ENCODE measurements at places on chromosomes 2 and 18. TPM values are rescaled to one million over a fixed set of nuclear protein-coding genes. Genes with fewer than 3 reads are reported as not detected.

GRCh38 chr18:45539491-45539891 is 75.8 kb upstream of the SLC14A2 start:
- no peaks in the 10 kb centered on the region for H3K36me3 ChIP-seq
- H3K4me1 ChIP-seq: peaks cover 8% of the 10 kb centered on the region
- DNase-seq: no peak
- H3K27me3 ChIP-seq: no peaks in the 10 kb centered on the region

Gene ALK
- total RNA-seq: not detected

DNA sequence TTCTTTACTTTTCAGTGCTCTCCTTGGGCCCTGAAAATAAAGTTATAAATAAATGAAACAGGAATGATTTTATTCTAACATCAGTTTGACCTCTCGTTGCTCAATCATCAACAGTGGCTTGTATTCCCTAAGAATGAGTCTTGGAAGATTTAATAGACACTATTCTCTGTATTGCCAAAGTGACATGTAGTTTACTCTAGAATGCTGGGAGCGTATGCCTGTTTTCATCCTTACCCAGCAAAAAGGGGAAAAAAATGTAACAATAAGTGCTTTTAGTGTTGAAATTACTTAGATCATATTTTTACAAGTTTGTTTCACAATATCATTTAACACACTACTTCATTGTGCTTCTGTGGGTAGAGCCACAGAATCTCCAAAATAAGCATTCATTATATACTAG is 240.6 kb upstream of the CWC22 start:
- H3K4me1 ChIP-seq: no peaks in the 10 kb centered on the region
- peaks cover 3% of the 10 kb centered on the region for H3K27me3 ChIP-seq
- no peak overlapping the region for H3K4me3 ChIP-seq
- no peak overlapping the region for H3K27ac ChIP-seq
- no peak for DNase-seq

GRCh38 chr2:170744248-170745002 is 25.8 kb upstream of the ERICH2 start:
- H3K27ac ChIP-seq: no peak overlapping the region
- peaks cover 2% of the 10 kb centered on the region for H3K4me1 ChIP-seq
- no peaks in the 10 kb centered on the region for H3K27me3 ChIP-seq
- no peaks in the 10 kb centered on the region for H3K36me3 ChIP-seq
- no peak for DNase-seq

GRCh38 chr2:179749210-179749609 is 112.2 kb downstream of the ZNF385B start:
- H3K4me3 ChIP-seq: no peak overlapping the region
- no peaks in the 10 kb centered on the region for H3K4me1 ChIP-seq
- no peaks in the 10 kb centered on the region for H3K27me3 ChIP-seq
- no peak for DNase-seq

Gene PSD4
- total RNA-seq: 30.7 TPM

Gene RTP5
- not detected for total RNA-seq

Gene C2orf78
- not detected for total RNA-seq

- H3K36me3 ChIP-seq: no peaks in the 10 kb centered on the region
- H3K27ac ChIP-seq: no peak overlapping the region
- H3K4me1 ChIP-seq: no peaks in the 10 kb centered on the region
- no peak for DNase-seq
Measured at GRCh38 chr2:75833386-75833785, 122.7 kb upstream of the GCFC2 start.

GRCh38 chr2:168993538-168993937 is 37.6 kb downstream of the ABCB11 start:
- H3K4me1 ChIP-seq: peaks cover 14% of the 10 kb centered on the region
- no peak overlapping the region for H3K4me3 ChIP-seq
- no peak for DNase-seq
- no peaks in the 10 kb centered on the region for H3K27me3 ChIP-seq
- no peaks in the 10 kb centered on the region for H3K36me3 ChIP-seq

All from progenitor cell of endocrine pancreas (in vitro differentiated cells).